ENCODE measurements at places on chromosomes 4 and X.

DNA sequence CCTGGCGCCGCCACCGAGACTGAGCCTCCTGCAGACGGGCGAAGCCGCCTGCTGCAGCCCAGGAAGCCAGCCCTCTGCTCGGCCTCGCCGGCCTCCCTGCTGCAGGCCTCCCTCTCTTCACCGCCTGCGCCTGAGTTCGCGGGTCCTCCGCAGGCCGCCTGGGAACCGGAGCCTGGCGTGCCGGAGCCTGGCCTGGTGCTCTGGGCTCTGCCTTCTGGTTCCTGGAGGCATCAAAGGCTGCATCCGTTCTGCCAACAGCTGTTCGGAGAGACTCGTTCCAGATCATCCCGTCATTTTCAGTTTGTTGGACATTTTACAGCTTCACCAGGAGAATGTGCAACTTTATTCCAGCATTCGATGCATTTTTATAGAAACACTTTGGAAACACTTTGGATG lies 178.0 kb downstream of the DCLK2 start:
- DNase-seq: no peak

DNA sequence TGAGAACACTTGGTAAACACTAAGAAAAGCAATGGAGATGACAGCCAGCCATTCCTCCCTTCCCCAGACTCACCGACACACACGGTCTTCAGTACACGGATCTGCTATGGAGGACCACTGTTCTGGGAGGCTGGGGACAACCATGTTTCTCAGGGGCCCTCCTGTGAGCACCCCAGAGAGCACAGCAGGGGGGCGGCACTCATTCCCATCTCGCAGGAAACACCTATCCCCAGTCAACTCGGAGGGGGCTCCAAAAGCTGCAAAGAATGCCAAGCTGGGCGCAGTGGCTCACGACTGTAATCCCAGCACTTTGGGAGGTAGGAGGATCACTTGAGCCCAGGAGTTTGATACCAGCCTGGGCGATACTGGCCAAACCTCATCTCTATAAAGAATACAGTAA lies 172.1 kb downstream of the AFAP1 start:
- DNase-seq: no peak

DNA sequence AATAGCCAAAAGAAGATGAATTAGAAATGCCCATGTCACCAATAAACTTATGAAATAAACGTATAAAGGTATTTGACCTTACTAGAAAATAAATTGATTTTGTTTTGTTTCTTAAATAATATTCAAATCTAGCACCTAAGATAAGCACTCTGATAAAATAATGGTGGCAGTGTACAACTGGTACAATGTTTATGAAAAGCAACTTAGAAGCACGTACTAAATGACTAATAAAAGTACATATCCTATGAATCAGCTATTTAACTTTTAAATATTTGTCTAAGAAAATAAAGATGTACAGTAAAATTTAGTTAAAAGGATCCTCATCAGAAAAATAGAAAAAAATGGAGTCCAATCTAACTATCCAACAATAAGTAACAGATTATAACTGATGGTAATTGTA lies 6.7 kb downstream of the MANBA start:
- no peak for DNase-seq

DNA sequence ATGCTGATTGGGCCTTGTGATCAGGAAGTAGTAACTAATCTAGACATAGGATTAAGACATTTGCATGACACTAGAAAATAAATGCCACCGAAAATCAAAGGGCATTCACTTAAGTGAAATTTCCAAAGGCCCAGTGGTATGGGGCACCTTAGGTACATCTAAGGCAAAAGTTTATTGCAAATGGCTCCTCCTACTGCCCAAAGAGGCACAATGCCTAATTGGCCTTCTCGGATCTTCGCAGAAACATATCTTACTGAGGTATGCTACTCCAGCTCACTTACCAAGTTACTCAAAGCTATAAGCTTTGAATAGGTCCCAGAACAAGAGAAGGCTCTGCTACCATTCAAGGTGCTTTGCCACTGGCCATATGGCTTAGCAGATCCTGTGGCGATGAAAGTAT lies 174.8 kb upstream of the CXCL13 start:
- DNase-seq: no peak

- DNase-seq: no peak
These were observed 28.5 kb downstream of the TRIM61 start for GRCh38 chr4:164948975-164949374.

- no peak for DNase-seq
These were observed 3.3 kb upstream of the ADH7 start for GRCh38 chr4:99438405-99438780.

DNA sequence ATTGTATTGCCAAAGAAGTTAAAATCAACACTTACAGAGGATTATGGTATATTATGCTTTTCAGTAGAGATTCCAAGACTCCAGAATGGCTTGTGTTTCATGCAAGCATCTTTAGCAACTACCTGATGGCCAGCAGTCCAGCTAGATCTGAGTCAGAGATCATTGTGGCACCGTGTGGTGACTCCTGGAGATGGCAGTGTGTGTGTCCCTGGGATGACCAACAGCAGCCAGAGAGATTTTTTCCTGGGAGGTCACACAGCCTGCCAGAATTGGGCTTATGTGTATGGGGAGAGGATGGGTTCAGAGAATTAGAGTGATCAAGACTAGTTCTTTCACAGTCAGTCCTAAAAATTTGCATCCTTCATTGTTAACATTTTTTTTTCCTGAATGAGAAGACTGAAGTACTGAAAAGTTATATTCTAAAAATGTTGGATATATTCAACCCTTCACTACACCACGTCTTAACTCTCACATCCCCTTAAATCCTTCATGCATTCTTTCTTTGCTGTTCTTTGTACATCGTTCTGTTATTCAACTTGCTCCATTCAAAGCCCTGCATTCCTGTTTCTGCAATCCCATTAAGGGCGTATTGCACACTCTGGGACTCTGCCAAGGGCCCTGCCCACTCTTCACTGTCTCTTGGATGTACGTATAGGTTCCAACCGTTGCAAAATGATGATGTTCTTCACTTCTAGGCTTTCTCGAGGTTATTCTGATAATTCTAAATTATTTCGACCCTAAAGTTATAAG lies 12.4 kb downstream of the TENM3 start:
- no peak for DNase-seq

GRCh38 chr4:139977838-139978609 lies 176.0 kb downstream of the MAML3 start:
- no peak for DNase-seq

DNA sequence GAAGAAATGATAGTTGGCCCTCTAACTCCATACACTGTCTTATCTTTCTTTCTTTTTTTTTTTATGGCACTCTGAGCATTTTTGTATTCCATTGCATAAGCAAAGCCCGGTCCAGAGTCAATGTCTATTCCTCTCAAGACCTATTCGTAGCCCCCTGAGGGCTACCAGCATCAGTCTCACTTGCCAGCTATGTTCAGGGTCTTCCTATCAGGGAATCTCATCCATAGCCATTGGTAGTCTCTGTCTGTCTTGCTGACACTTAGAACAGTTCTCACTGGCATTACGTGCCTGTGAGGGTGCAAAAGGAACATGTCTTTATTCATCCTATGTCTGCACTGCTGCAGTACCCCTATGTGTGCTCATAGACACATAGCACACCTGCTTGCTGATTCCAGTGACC lies 51.0 kb downstream of the BMP2K start:
- DNase-seq: no peak

GRCh38 chr4:25861280-25861950 lies 1.4 kb downstream of the SEL1L3 start:
- DNase-seq: no peak

DNA sequence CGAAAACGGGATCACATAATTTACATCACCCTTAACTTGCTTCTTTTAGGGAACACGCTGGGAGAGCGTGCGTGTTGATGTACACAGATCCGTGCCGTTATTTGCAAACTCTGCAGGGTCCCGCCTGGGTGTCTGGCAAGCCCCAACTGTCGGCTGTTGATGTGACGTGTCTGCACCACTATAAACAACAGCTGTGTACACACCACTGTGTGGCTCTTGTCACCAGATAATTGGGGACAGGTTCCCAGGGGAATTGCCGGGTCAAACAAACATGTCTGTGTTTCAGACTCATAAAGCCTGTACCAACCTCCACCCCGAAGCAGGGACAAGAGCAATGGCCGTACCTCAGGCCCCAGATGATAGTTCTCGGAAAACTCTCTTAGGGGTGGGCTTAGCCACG lies 105.0 kb upstream of the AFAP1 start:
- DNase-seq: no peak

DNA sequence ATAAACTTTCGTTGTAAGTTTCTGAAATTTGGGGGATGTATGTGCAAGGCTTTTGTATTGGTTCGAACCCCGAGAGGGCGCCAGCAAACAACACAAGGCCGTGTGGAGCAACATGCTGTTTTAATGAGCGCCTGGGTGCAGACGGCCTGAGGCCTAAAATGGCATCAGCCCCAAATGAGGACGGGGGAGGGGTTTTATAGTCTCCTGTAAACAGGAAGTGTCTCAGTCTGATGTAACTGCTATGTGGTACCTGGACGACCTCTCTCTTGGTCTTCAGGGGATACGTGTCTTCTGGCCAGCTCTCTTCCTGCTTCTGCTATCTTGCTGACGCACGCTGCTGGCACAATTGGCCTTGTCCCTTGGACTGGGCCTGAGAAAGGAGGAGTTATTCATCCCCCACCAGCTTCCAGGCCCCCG lies 1348.0 kb downstream of the ADGRL3 start:
- DNase-seq: no peak
